Activated CD8-positive, alpha-beta T cell treated with anti-CD3 and anti-CD28 coated beads, Interleukin-2, amount 10 ng/mL, durations not matched to agents 7 days and 5 days (primary cell): ENCODE measurements at places on chromosomes 3 and 15. TPM values are rescaled to one million over a fixed set of nuclear protein-coding genes. Genes with fewer than 3 reads are reported as not detected.

DNA sequence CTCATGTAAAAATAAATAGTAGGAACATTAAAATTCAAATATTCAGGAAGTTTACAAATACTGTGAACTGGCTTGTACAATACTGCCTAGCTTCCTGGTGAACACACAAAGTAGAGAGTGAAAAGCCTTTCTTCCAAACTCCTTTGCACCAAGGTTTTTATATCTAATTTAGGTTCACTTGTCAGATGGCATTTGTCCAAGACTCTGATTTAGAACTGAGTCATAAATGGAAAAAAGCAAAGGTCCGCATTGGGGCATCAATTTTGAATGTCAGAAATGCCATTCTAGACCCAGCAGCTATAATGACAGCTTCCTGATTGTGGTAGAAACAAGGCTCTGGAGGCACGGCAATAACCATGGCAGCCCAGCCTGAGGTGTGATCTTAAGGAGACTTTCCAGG lies 160.7 kb downstream of the PDE8A start:
- no peak for DNase-seq

GRCh38 chr3:94967196-94967595 lies 904.3 kb downstream of the NSUN3 start:
- DNase-seq: no peak

DNA sequence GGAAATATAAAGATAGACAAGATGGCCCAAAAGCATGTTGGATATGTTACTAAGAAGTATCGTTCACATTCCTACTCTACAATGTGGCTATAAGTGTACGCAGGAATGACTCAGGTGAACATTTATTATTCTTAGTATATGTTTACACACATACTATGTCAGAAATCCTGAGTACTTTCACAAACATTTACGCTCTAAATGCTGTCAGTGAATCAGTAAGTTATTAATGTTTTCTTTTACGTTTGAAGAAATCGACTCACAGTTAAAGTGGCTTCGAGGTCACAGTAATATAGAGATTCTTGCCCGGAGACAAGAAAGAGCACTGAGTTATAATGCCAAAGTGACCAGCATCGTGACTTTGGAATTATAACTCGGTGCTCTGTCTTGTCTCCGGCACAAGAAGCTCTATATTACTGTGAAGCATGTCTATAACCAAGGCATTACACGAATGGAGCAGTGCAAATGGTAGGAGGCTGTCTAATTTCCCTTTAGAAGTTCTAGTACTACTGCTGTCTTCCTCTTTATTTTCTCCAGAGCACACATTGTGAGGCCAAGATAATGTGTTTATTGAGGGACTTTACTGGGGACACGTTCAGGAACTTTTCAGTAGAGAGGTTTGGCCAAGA lies 61.8 kb upstream of the P3H2 start:
- no peak for DNase-seq

GRCh38 chr3:141126661-141127343 lies 75.7 kb downstream of the SPSB4 start:
- no peak for DNase-seq

- DNase-seq: no peak
Observed at GRCh38 chr15:98583771-98584430, 64.4 kb upstream of the IGF1R start.

GRCh38 chr15:99404454-99404853 lies 153.2 kb downstream of the LRRC28 start:
- DNase-seq: no peak

GRCh38 chr3:123322866-123323265 lies 121.1 kb downstream of the SEC22A start:
- no peak for DNase-seq

DNA sequence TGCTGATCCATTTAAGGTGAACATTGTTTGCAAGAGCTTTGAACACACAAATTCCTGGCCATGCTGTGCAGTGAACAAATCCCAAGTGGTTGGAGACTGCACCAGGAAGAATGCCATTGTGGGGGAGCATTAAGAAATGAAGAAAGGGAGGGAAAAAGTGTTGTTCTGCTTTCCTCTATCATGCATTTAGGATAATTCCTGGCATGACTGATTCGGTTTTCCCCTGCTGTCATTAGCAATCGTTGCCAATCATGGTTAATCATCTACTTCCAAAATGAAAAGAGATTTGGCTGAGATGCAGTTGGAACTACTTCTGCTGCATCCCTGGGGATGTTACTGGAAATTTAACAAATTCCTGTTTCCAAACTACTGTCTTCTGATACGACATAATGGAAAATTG lies 73.7 kb upstream of the ZPLD1 start:
- no peak for DNase-seq

- no peak for DNase-seq
Observed at GRCh38 chr3:126438186-126438585, 37.5 kb downstream of the ZXDC start.

DNA sequence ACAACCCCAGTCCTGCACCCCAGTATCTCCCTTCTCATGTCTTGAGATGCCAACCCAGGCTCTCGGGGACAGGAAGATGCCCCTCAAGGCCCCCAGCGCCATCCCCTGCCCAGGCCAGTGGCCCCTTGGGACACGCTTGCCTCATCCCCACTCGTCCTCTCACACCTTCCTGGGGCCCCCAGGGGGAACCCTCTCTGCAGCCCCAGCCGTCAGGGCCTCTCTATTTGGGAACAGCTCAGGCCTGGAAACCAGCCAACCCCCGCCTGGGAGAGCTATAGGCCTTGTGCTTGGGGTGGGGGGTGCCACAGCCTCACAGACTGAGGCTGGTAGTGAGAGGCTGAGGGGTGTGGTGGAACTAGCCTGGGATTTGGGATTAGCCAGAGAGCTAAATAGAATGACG lies 7.8 kb downstream of the LINGO1 start:
- DNase-seq: no peak

DNA sequence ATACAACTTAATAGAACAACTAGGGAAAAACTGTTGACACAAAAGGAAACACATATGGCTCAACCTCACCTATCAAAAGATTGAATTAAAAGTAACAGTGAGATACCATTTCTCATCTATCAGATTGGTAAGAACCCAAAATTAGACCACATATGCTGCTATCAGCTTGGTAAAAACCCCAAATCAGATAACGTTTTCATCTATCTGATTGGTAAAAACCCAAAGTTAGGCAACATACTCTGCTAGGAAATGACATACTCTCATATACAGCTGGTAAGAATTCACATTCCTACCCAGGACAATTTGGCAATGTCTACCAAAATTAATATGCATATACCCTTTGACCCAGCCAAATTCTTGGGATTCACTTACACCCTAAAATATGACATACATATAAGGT lies 26.3 kb downstream of the NRG4 start:
- DNase-seq: no peak

DNA sequence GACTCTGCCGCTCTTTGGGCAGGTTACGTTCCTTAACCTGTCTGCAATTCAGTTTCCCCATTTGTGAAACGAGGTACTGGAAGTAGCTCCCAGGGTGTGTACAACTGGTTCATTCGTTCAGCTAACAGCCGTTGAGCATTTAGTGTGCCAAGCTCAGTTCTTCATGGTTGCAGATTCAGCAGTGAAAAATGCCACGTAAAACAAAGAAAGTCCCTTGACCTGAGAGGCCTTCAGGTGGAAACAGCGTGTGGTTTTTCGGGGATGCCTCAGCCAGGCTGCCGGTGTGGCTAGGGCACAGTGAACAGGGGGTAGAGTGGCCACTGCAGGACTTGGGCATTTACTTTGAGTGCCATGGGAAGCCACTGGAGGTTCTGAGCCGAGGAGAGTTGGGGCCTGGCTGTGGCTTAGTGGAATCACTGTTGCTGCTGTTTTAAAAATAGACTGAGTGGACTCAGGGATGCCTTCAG lies 4.7 kb downstream of the SYNM start:
- no peak for DNase-seq

Gene ARNT2
- total RNA-seq: not detected

Gene CAMK2N2
- not detected for total RNA-seq

Gene CPN2
- not detected for total RNA-seq

Gene MRPS22
- 39.7 TPM for total RNA-seq

Gene KLHL40
- not detected for total RNA-seq
